Placental pericyte (primary cell): ENCODE measurements at places on chromosomes 3 and 15. TPM values are rescaled to one million over a fixed set of nuclear protein-coding genes. Genes with fewer than 3 reads are reported as not detected.

Gene ADAMTS9
- 6.9 and 18.8 TPM in 2 replicates for total RNA-seq

Gene POPDC2
- 0.14 and 0.44 TPM in 2 replicates for total RNA-seq

Gene WDR72
- total RNA-seq: not detected in 2 replicates

Gene GRAMD2A
- total RNA-seq: 0.14 and 0.88 TPM in 2 replicates

Gene OGG1
- 25.6 and 34.9 TPM in 2 replicates for total RNA-seq

Gene HHLA2
- not detected in 2 replicates for total RNA-seq

Gene DNAJA4
- 1.8 and 1.9 TPM in 2 replicates for total RNA-seq

Gene CHRNA3
- under 0.01 TPM in 1 of 2 replicates, not detected in the other for total RNA-seq

Gene LTK
- 3.9 and 7.3 TPM in 2 replicates for total RNA-seq

Gene OR5H6
- total RNA-seq: not detected in 2 replicates

Gene HTR3D
- total RNA-seq: not detected in 2 replicates

Gene FGF7
- total RNA-seq: 60.8 and 405 TPM in 2 replicates

Gene SKOR1
- 0.22 and 0.29 TPM in 2 replicates for total RNA-seq

Gene LRRIQ4
- 0.14 TPM in 1 of 2 replicates, not detected in the other for total RNA-seq

Gene ZPLD1
- total RNA-seq: 0.14 and 0.22 TPM in 2 replicates

Gene NRROS
- 1.3 and 2.0 TPM in 2 replicates for total RNA-seq

Gene ZMAT3
- total RNA-seq: 20.6 and 38.1 TPM in 2 replicates

Gene FMN1
- 0.22 and 3.0 TPM in 2 replicates for total RNA-seq

Gene GOLGA6B
- not detected in 2 replicates for total RNA-seq

Gene SLC9C1
- not detected in 2 replicates for total RNA-seq

Gene TMEM207
- total RNA-seq: not detected in 2 replicates

Gene RBP2
- not detected in 2 replicates for total RNA-seq

Gene LDHAL6B
- total RNA-seq: not detected in 2 replicates

Gene NAALADL2
- 2.7 and 4.2 TPM in 2 replicates for total RNA-seq

Gene RTP1
- not detected in 2 replicates for total RNA-seq

Gene IL16
- 0.43 TPM in 1 of 2 replicates, not detected in the other for total RNA-seq

Gene CACNA1D
- total RNA-seq: under 0.01 TPM in 2 replicates

Gene ATP13A5
- total RNA-seq: not detected in 2 replicates

Gene CYP19A1
- total RNA-seq: under 0.01 and 0.14 TPM in 2 replicates

Gene CCK
- total RNA-seq: not detected in 2 replicates

Gene RLBP1
- total RNA-seq: not detected in 2 replicates

Gene MITF
- 6.3 and 6.6 TPM in 2 replicates for total RNA-seq

Gene STARD5
- total RNA-seq: 5.6 and 24.3 TPM in 2 replicates

Gene ALPK3
- 0.57 and 1.5 TPM in 2 replicates for total RNA-seq

Gene CTXND1
- total RNA-seq: not detected in 2 replicates

Gene CCR9
- total RNA-seq: not detected in 2 replicates

Gene BCL6
- 17.5 and 26.9 TPM in 2 replicates for total RNA-seq

Gene WDR49
- total RNA-seq: not detected in 2 replicates

Gene NR2F2
- 20.6 and 34.8 TPM in 2 replicates for total RNA-seq

Gene SNRPA1
- total RNA-seq: 10.3 and 30.8 TPM in 2 replicates

Gene GPR62
- under 0.01 TPM in 1 of 2 replicates, not detected in the other for total RNA-seq

Gene AMT
- total RNA-seq: 0.29 and 1.1 TPM in 2 replicates

Gene BFSP2
- not detected in 2 replicates for total RNA-seq

Gene CLPX
- total RNA-seq: 34.5 and 39.8 TPM in 2 replicates

Gene ZMYND10
- 0.22 and 0.86 TPM in 2 replicates for total RNA-seq
